ENCODE measurements at places on chromosomes 6 and 20. TPM values are rescaled to one million over a fixed set of nuclear protein-coding genes. Genes with fewer than 3 reads are reported as not detected.

The HSPA12B gene
- 0.18 TPM for total RNA-seq

The WASF1 gene
- 11.7 TPM for total RNA-seq

The FUT9 gene
- not detected for total RNA-seq

The SCUBE3 gene
- total RNA-seq, result 1.8 TPM

The CABLES2 gene
- 4.3 TPM for total RNA-seq
